Naive B cell (primary cell): ENCODE measurements at places on chromosomes 11 and 22.

GRCh38 chr22:23243006-23243573 is 62.8 kb downstream of the BCR start:
- H3K27ac ChIP-seq: peak overlapping the region; percentile 21
- no peaks in the 10 kb centered on the region for H3K27me3 ChIP-seq
- peaks cover 69% of the 10 kb centered on the region for H3K4me1 ChIP-seq
- peaks cover 8% of the 10 kb centered on the region for H3K36me3 ChIP-seq

DNA sequence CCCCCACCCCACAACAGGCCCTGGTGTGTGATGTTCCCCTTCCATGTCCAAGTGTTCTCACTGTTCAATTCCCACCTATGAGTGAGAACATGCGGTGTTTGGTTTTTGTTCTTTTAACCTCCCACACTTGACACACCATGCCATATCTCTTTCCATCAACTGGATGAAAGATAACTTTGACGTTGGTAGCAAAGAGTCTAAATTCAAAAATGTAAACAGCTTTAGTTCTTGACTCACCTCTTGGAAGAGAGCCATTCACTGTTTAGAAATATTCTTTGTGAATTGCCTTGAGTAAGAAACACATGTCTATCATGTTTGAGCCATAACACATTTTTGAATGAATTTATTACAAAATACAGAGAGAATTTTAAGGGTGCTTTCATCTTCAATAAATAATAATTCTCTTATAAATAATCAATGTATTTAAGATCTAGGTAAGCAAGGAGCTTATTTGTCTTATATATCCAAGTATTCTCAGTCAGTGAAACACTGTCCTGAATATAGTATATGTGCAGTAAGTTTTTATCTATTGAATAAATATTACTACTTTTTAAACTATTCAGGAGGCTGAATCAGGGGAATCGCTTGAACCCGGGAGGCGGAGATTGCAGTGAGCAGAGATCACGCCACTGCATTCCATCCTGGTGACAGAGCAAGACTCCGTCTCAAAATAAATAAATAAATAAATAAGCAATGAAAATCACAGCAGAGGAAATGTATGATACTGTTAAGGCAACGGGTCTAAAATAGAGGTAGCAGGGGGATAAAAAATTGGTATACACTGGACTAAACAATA is 6.7 kb downstream of the CARD18 start:
- H3K4me3 ChIP-seq: no peak overlapping the region
- H3K4me1 ChIP-seq: no peaks in the 10 kb centered on the region
- H3K27me3 ChIP-seq: peaks cover 7% of the 10 kb centered on the region
- peaks cover 4% of the 10 kb centered on the region for H3K36me3 ChIP-seq
- DNase-seq: no peak

DNA sequence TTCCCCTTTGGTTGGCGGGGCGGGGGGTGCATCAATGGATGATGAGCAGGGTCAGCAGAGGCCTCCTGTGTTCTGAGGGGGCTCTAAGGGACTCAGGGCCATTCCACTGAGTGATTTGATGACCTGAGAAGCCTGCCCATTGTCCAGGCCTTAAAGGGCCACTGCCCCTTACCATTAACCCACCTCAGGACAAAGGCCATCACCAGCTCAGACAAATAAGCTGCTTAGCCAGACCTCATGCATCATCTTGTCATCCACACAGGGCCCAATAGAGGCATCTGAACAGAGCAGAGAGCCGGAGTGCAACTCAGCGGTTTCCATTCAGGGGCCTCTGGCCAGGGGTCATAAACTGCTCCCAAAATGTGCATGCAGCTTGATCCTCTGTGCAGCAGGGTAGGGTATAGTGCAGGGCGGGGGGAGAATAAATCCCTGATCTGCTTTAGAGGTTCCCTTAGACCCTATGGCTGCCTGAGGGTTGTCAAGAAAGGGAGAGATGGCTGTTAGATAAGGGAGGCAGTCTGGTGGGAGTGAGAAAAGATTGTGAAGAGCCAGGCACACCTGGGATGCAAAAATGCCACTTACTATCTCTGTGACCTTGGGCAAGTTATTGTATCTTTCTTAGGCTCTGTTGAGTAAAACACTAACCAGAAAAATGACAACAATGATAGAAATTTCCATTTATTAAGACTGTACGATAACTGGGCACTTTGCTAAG is 375.5 kb upstream of the NARS2 start:
- H3K4me1 ChIP-seq: no peaks in the 10 kb centered on the region
- DNase-seq: no peak
- H3K4me3 ChIP-seq: no peak overlapping the region
- no peak overlapping the region for H3K27ac ChIP-seq
- no peaks in the 10 kb centered on the region for H3K36me3 ChIP-seq
- no peaks in the 10 kb centered on the region for H3K27me3 ChIP-seq

GRCh38 chr11:27443227-27443626 is 29.4 kb downstream of the LGR4 start:
- H3K27ac ChIP-seq: no peak overlapping the region
- H3K4me3 ChIP-seq: no peak overlapping the region
- peaks cover 5% of the 10 kb centered on the region for H3K4me1 ChIP-seq
- peaks cover 5% of the 10 kb centered on the region for H3K36me3 ChIP-seq

- peaks cover 43% of the 10 kb centered on the region for H3K4me1 ChIP-seq
- no peaks in the 10 kb centered on the region for H3K27me3 ChIP-seq
- H3K27ac ChIP-seq: no peak overlapping the region
- peaks cover 13% of the 10 kb centered on the region for H3K36me3 ChIP-seq
Observed at GRCh38 chr11:59413646-59414045, 12.6 kb downstream of the OR5A2 start.

DNA sequence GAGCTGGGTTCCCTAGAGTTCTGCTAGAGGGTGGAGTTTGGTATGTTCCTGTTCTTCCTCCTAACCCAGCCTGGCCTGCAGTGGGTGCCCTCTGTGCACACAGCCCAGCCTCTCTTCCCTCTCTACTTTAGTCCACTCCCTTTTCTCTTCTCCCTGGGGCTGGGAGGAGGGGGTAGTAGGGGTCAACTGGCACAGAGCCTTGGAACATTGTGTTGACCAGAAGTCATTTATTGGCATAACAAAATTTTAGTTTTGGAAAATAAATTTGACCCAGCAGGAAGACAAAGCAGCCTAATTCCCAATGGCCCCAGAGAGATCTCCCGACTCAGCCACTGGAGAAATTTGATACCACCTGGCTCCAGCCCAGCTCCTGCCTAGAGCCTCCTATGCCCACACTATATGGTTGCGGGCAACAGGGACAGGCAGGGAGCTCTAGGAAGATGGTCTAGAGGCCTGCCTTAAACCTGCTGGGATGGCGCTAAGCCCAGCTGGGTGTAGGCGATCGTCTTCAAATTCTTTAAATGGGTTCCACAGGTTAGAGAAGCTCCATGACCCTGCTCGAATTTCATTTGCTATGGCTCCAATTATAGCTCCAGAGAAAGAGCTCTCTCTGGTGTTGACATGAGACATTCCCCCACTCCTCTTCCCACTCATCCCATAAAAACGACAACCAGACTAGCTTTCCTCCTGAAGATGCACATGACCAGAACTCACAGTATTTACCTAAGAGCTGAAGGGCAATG is 9.9 kb downstream of the PCSK7 start:
- peaks cover 17% of the 10 kb centered on the region for H3K4me1 ChIP-seq
- no peak overlapping the region for H3K27ac ChIP-seq
- no peak for DNase-seq
- H3K27me3 ChIP-seq: no peaks in the 10 kb centered on the region
- H3K4me3 ChIP-seq: no peak overlapping the region
- H3K36me3 ChIP-seq: peaks cover 9% of the 10 kb centered on the region

DNA sequence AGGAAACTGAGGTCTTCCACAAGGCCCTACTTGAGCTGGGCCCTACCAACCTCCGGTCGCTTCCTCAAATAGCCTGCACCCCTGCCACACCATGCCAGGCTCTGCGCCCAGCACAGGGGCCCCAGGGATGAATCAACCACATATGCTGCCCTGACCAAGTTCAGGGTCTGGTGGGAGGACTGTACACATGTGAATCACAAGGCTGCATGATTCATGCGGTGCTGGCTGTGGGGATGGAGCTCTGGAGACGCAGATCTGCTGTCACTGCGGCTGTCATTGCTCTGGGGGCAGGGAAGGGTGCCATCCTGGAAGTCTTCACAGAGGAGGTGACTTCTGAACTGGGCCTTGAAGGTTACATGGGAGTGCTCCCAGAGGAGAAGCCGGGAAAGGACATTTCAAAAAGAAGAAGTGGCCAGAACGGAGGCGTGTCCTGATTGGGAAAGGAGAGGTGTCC is 21.5 kb downstream of the CYTH4 start:
- peaks cover 8% of the 10 kb centered on the region for H3K36me3 ChIP-seq
- H3K4me3 ChIP-seq: peak overlapping the region; percentile 5
- H3K27me3 ChIP-seq: no peaks in the 10 kb centered on the region

DNA sequence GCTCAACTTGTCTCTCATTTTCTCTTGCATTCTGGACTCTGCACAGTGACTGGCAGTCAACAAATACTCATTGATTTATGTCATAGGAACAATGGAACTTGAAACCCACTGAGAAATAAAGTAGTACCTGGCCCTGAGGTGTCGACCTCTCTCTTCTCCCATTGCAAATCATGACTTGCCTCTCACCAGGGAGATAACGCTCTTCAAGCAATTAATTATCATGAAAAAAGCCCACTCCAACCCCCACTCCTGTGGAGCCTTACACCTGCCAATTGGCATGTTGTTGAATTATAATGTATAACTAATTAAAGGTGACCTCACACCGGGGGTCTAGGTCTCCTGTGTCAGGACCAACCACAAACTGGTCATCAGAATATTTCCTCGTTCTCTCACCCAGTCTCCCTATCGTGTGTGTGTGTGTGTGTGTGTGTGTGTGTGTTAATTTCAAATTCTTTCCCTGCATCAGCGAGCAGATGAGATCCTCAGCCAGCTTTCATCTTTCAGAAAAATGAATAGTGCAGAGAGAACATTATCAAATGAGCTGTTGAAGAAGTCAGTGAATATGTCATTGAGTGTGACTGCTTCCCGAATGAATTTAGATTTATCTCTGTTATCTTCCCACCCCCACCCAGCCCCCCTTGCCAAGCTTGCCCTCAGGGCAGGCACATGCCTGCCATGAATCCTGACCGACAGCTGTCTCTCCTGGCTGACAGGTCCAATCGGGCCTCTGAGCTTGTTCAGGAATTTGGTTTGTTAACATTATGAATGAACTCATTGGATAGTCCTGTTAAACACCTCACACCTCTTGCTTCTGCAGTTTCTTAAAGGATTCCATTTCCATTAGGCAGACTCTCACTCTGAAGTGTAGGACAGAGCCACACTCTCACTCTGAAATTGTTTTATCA is 357.4 kb downstream of the INSC start:
- no peak for DNase-seq
- peaks cover 2% of the 10 kb centered on the region for H3K27me3 ChIP-seq
- no peak overlapping the region for H3K4me3 ChIP-seq
- no peaks in the 10 kb centered on the region for H3K4me1 ChIP-seq
- H3K36me3 ChIP-seq: no peaks in the 10 kb centered on the region

- peak overlapping the region; percentile 94 for H3K27ac ChIP-seq
- DNase-seq: peak; percentile 84
- peaks cover 77% of the 10 kb centered on the region for H3K4me1 ChIP-seq
- H3K27me3 ChIP-seq: no peaks in the 10 kb centered on the region
- no peaks in the 10 kb centered on the region for H3K36me3 ChIP-seq
Observed at GRCh38 chr11:68002575-68002937, 1.3 kb downstream of the UNC93B1 start.

DNA sequence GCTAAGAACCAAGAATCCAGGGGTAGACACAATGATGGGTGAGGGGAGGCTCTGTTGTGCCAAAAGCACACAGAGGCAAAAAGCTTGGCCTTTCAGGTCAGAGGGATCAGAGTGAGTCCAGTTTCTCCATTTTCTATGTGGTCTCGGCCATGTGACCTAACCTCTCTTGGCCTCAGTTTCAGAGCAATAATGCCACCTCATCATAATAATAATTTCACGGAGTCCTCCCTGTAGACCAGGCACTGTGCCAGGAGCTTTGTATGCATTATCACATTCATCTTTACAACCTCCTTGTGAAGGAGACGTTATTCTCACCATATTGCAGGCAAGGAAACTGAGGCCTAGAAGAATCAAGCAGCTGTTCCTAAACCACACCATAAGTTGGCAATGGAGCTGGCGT is 120.2 kb downstream of the WT1 start:
- H3K27me3 ChIP-seq: peaks cover 18% of the 10 kb centered on the region
- H3K36me3 ChIP-seq: no peaks in the 10 kb centered on the region
- DNase-seq: no peak
- no peaks in the 10 kb centered on the region for H3K4me1 ChIP-seq
- no peak overlapping the region for H3K27ac ChIP-seq

DNA sequence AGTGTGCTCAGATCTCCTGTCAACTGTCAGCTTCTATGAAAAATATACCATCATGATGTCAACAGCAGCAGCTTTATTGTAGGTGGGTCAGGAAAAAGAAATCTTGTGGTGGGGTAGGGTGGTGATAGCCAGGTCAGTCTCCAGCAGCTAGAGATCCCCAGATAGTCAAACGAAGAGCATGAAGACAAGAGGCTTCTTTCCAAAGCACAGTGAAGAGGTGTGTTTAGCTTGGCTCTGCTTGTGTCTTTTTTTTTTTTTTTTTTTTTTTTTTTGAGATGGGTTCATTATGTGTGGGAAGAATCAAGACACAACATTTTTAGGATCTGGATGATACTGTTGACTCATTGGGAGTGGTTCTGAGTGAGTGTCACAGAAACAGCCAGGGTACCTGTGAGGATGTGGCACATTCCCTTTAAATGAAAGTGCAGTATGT is 1075.5 kb downstream of the NTM start:
- no peaks in the 10 kb centered on the region for H3K27me3 ChIP-seq
- no peak overlapping the region for H3K4me3 ChIP-seq
- H3K36me3 ChIP-seq: no peaks in the 10 kb centered on the region

DNA sequence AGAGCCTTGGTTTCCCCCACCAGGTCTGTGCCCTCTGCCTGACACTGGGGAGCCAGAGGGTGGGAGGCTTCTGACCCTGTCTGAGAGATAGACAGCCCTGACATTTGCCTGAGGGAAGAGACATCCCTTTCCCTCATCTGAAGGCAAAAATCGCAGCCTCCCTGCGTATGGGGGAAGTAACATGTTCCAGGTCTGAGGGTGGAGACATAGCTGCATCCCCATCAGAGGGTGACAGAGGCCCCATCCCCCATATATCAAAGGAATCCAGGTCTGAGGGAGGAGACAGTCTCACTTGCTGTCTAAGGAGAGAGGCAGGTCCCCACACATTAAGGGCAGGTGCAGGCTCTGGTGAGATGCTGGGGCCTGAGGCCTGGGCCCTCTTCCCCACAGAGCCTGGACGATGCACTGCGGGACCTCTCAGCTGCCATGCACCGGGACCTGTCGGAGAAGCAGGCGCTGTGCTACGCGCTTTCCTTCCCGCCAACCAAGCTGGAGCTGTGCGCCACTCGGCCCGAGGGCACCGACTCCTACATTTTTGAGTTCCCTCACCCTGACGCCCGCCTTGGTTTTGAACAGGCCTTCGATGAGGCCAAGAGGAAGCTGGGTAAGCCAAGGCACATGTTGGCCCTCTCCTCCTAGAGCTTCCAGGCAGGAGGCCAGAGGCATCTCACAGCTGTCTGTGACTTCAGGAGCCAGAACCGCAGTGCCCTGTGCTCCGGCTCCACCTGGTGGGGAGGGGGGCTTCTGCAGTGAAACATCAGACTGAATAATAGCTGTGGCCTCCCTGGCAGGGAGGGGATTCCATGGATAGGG is 16.1 kb upstream of the RELT start:
- DNase-seq: no peak
- H3K4me3 ChIP-seq: no peak overlapping the region
- no peaks in the 10 kb centered on the region for H3K27me3 ChIP-seq
- peaks cover 19% of the 10 kb centered on the region for H3K4me1 ChIP-seq
- H3K36me3 ChIP-seq: no peaks in the 10 kb centered on the region
- no peak overlapping the region for H3K27ac ChIP-seq
